ENCODE measurements at places on chromosomes 13 and 19.

DNA sequence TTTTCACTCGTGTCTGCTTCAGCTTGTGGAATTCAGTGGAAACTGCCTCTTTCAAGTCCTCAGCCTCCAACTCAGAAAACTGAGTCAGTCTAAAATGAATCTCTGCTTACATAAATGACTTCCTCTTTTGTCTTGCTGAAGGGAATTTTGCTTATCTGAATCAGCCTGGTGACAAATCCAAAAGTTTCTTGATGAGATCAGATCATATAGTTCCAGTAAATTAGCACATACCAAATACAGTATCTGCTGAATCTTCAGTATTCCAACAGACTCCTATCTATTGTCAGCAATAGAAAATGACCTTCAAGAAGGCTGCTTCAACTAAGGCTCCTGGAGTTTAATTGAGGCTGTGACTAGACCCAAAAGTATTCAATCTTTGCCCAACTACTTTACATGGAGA lies 290.0 kb downstream of the MZT1 start:
- DNase-seq: no peak

DNA sequence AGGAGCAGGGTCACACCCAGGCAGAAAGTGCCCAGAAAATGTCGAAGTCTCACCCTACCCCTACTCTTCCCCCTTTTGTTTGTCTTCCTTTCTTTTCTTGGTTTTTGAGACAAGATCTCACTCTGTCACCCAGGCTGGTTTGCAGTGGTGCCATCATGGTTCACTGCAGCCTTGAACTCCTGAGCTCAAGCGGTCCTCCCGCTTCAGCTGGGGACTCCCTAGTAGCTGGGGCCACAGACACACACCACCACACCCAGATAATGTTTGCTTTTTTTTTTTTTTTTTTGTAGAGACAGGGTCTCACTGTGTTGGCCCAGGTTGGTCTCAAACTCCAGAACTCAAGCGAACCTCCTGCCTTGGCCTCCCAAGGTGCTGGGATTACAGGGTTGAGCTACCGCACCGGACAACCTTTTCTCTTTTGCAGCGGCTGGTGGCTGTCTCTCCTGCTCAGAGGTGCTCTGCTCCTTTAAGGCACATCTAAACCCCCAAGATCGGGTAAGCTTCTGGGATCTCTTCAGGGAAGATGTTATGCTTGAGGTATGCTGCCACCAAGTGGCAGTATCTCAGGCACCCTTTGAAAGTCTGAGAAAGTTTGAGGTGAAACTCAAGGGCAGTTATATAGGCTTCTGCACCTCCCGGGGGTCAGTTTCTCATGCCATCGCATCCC lies 22.4 kb upstream of the EBI3 start:
- no peak for DNase-seq

DNA sequence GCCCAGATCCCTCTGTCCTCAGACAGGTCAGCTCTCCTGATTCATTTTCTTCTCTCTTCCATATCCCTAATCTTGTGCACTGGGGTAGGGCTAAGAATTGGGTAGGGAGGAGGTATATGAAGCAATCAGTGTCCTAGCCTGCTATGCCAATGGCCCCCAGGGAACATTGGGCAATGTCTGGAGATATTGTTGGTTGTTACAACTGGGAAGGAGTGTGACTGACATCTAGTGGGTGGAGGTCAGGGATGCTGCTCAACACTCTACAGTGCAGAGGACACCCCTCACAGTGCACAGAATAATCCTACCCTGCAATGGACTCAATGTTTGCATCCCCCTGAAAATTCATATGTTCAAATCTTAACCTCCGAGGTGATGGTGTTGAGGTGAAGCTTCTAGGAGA lies 57.5 kb downstream of the CPAMD8 start:
- no peak for DNase-seq

DNA sequence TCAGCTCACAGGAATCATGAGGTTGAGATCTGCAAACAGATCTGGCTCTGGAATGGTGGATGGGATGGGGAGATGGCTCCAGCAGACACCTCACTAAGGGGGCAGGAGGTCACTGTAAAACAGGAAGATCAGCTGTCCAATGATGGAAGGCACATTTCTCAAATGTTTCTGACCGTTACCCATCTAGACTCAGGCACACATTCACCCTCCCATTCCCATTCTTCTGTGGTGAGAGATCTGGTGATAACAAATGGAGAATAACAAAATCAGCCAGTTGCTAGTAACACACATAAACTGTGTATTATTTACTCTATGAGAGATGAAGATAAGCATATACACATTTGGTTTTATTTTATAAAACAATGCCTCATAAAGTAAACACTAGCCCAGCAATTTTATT lies 235.9 kb downstream of the TSHZ3 start:
- no peak for DNase-seq

DNA sequence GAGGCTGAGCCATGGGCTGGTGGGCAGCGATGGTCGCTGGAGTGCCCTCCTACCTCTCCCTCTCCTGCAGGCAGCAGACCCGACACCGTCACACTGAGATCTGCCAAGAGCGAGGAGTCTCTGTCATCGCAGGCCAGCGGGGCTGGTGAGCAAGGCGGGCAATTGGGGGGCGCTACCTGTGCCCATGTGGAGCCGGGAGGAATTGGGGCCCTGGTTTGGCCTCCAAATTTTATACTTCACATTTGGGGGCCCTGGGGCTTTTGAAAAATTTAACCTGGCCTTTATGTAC lies 9.9 kb downstream of the ARHGAP33 start:
- no peak for DNase-seq

DNA sequence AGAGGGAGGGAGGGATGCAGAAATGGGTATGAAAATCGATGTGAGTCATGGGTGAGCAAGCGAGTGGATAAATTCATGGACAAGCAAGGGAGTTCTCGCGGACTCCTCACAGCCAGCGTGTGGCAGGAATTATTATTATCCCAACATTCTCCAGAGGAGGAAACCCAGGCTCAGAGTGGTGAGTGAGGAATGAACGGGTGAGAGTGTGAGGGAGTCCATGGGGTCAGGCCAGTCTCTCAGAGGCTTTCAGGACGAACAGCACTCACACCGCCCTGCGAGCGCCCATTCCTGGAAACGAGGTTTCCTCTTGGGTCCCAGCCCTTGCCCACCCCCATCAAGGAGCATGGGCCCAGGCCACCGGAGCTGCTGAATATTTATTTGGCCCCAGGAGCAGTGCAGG lies 6.3 kb upstream of the DNAAF3 start:
- DNase-seq: no peak

DNA sequence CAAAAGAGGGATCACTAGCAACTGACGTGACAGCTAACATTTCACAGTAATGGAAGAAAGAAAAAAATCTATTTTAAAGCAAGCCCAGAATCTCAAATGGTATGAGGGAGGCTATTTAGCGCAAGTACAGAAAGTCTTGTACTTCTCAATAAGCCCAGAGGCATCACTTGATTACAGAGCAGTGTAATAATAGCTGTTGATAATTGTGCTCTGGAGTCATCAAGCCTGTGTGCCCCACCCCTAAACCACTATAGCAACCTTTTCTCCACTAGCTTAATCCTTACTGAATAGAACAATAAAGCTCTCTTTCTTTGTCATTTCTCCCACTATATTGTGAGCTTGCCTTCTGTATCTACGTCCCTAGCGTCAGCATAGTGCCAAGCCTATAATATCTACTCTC lies 56.6 kb downstream of the FREM2 start:
- no peak for DNase-seq

DNA sequence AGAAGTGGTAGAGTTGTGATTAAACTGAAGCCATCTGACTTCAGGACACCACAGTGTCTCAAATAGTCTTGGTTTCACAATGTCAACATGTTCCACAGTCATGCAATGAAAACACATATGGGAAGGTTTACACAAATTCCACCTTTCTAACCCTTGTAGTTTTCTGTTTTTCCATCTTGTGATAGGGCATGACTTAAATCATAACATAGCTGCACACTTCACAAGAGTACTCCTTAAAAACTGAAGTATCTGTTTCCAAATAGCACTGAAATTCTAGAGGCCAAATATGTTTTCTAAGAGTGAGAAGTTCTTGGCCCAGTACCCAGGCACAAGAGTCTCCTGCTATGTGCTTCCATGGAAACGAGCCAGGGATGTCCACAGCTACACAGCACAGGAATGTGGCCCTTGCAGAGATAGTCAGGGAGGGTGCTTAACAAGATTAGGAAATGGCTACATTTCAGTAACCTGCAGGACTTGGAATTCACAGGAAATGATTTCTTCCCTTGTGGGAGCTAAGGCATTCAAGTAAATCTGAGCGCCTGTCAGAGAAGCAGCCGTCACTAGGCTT lies 269.1 kb downstream of the NDFIP2 start:
- no peak for DNase-seq

DNA sequence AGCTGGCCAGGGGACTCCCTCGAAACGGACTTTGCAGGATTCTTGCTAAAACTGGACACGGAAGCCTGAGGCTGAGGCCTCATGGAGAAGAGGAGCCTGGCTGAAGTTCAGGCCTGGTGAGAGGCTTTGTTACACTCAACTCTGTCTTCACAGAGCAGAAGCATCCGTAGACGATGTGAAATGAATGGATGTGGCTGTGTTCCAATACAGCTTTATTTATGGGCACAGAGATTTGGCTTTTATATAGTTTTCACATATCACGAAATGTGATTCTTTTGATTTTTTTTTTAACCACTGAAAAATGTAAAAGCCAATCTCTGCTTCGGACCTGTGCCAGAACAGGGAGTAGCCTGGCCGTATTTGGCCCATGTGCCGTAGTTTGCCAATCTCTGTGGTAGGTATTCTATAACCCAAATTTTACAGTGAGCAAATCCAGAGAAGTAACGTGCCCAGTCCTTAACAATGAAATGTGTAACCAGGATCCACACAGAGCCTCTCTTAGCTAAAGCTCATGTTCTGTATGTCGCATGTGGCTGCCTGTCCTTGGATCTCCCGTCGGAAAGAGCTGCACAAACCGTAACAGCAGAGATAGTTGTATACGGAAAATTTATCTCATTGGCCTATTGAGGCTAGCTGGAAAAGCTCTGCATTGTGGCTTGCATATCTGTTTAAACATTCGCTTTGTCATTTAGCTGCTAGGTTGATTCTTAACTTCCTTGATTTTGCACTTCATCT lies 171.6 kb upstream of the RNF113B start:
- DNase-seq: no peak

DNA sequence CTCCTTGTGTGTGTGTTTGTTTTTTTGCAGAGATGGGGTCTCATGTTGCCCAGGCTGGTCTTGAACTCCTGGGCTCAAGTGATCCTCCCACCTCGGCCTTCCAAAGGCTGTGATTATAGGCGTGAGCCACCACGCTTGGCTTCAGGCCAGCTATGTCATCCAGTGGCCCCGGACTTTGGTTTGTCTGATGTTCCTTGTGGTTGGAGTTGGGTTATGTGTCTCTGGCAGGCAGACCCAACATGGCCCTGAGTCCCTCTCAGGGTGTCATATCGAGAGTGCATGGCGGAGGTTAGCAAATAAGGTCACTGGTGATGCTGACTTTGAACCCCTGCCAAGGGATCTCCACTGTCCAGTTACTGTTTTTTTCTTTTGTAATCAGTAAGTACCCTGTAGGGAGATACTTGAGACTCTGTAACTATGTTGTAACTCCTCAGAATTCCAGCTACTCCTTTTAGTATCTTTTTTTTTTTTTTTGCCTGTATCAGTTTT lies 37.3 kb downstream of the SMARCA4 start:
- no peak for DNase-seq

DNA sequence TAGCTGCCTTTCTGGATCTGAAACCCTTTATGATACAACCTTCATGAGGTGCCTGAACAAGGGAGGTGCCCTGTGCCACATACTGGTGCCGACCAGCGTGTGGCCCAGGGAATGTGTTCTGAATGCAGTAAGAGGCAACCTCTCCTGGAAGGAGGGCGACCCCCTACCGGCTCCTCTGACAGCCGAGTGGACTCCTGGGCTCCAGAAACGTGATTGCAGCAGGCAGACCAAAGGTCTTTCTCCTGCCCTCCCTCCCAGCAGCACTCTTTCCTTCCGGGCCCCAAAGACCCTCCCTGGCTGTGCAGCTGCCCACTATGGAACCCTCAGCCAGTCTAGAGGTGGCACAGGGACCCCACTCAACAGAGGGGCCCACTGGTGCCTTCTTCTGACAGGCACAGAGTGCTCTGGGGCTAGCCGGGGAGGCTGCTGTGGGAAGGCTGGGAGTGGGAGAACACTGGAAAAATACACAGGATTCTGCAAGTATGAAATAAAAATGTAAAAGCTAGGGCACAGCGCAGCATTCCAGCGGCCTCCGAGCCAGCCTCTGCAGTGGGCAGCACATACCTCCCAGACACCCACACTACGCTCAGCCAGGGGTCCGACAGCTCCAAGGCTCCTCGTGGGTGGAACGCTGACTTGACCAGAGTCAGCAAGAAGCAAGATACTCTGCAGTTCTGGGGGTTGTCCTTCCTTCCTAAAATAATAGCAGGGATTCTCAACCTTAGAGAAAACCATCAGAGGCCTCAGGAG lies 14.9 kb downstream of the SH3GL1 start:
- DNase-seq: no peak

DNA sequence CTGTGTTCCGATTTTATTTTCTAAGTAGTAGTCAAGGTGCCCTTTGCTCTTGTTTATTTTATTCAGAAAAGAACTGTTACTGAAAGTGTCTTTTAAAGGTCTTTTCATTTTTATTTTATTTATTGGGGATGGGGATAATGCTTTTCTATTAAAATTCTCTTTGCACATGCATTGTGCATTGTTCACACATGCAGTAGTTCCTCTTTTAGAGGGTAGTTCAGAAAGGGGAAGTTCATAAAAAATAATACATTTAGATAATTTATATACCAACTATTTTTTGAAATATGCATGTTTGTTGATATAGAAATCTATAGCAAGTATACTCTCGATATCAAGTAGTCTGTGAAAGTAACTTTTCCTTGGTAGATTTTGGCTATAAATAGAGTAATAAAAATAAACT lies 3.5 kb downstream of the GPC5 start:
- no peak for DNase-seq

DNA sequence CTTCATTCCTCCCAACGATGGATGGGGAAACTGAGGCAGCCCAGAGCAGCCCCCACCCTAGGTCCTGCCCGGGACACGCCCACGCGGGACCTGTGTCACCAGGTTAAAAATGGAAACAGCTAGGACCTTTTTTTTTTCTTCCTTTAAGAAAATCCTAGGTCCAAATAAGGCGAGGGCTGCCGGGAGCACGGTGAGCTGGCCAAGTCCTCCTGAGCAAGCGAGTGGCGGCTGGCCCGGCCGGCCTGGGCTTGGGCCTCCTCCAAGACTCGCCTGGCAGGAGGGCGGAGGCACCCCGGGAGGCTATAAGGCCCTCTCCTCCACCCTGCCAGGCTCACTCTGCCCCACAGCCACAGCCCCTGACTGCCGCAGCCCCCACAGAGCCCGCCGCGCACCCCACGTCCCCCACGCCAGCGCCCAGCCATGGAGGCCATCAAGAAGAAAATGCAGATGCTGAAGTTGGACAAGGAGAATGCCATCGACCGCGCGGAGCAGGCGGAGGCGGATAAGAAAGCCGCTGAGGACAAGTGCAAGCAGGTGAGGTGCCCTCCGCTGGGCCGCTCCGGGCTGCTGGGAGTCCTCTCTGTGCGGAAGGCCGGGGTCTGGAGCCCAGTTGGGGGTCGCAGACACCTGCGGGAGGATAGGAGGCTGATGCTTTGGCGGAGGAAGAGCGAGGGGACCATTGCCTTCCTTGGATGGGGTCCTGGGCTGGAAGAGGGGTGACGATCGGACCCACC lies 8.9 kb upstream of the TPM4 start:
- no peak for DNase-seq

GRCh38 chr19:11881151-11881800 lies 6.3 kb upstream of the ZNF69 start:
- peak; percentile 52 for DNase-seq

- no peak for DNase-seq
Observed at GRCh38 chr19:46975011-46975924, 44.4 kb upstream of the NPAS1 start.

GRCh38 chr19:3466635-3467034 lies 13.7 kb downstream of the SMIM24 start:
- no peak for DNase-seq

All from activated CD4-positive, alpha-beta T cell treated with anti-CD3 and anti-CD28 coated beads, Interleukin-2, amount 50 U/mL, for 4 hours (primary cell).